ENCODE measurements at places on chromosomes 6 and 20.

- DNase-seq = no peak
These were observed 75.3 kb upstream of the MRAP2 start for GRCh38 chr6:83958241-83958685.

DNA sequence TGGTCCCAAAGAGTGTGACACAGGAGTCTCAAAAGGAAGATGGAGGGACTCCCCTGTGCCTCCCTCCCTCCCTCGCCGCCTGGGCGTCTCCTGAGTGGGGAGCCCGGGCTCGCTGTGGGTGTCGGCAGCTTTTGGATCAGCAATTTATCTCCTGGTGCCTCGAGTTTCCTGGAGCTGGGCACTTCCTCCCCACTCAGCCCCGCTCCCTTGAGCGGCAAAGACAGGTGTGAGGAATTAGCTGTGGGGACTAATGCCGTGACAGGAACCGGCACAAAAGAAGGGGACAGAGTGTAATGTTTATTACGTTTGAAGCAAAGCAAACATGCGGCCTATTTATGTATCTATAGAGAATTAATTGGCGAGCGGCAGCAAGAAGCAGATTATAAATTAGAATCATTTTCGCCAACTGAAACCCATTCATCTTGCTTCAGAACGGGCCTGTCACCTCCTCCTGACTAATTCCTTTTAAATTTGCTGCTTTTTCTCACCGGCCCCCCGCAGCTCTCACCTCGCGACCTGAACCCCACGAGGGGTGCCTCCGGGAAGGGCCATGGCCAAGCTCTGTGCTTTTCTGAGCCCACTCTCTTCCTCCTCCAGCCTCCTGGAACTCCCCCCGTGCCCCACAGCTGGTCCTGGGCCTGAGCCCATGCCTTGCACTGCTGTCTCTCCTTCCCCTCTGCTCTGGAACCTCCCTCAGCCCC is 8.8 kb upstream of the CDH22 start:
- DNase-seq = peak; percentile 88

DNA sequence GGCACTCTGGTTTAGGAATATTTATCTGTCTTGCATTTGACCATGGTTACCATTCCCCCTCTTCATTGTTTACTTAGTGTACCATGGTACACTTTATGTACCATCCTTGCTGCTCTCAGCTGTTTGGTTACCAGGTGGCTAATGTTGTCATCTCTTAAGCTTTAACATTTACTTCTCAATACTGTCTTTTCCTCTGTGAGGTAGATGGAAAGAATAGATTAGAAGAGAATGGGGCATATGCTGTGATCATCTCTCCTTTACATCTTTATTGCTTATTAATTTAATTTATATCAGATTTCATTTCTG is 109.2 kb downstream of the NCOA3 start:
- DNase-seq = no peak

- no peak for DNase-seq
These were observed 39.3 kb downstream of the LRRC1 start for GRCh38 chr6:53834132-53834531.

DNA sequence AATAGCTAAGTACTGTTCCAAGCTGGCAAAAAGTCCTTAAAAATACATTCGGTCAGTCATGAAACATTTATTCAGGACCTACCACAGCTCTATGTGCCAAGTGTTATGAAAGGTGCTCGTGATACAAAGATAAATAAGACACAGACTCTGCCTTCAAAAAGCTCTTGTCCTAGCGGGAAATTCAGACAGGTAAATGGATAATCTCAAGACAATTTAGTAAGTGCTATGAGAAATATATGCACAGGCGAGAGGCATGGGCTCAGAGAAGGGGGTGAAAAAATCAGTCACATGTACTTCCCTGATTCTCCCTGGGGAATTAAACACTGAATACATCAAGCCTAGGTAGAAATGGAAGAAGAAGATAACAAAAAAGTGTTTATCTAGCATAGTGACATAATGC is 49.8 kb upstream of the HEY2 start:
- DNase-seq = no peak

DNA sequence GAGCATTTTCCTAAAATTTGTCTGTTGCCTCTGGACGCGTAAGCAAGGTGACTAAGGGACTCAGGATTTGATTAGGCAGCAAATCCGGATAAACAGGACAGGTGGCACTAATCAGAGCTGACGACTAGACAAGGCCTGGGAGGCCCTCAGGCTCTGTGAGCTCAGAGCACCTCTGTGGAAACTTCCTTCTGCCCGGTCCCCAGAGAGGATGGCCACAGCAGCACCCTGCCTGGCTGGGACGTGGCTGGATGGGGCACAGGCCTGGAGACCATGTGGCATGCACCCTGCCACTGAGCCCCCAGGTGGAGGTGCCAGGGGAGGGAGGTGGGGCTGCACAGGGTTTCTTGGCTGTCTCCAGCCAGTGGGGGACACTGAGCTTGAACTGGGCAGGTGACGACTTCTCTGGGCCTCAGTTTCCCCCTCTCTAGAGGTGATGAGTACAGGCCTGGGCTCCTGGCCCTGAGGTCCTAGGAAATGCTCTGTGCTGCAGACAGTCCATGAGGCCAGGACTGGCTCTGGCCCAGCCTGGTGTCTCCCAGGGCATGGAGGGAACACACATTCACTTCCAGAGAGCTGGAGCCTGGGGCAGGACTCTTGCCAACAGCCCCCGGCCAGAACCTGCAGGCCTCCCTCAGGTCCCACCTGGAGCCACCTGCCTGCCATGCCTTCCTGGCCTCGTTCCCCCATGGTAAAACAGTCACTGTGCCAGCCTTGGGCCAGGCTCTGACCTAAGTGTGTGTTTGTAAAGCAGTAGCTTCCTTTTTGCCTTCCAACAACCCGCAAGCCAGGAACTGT is 39.6 kb upstream of the STX16 start:
- no peak for DNase-seq

Data from NCI-H1417 (cell line).